ENCODE measurements at places on chromosomes 6 and 20.

GRCh38 chr20:36279362-36279761 lies 26.8 kb upstream of the DLGAP4 start:
- DNase-seq = no peak

- DNase-seq = no peak
Observed at GRCh38 chr6:110271732-110272022, 86.5 kb downstream of the METTL24 start.

- no peak for DNase-seq
Observed at GRCh38 chr20:58665606-58666005, 14.5 kb downstream of the STX16 start.

- DNase-seq = no peak
Observed at GRCh38 chr20:46322641-46323040, 14.3 kb upstream of the CDH22 start.

- DNase-seq = no peak
Observed at GRCh38 chr6:169843991-169844390, 92.6 kb downstream of the ERMARD start.

- no peak for DNase-seq
Observed at GRCh38 chr6:19159089-19159488, 678.1 kb upstream of the ID4 start.

- no peak for DNase-seq
Observed at GRCh38 chr6:25105070-25105925, 169.5 kb upstream of the RIPOR2 start.

- no peak for DNase-seq
Observed at GRCh38 chr20:60926831-60927230, 325.2 kb upstream of the CDH4 start.

- no peak for DNase-seq
Observed at GRCh38 chr20:53226826-53227225, 254.7 kb downstream of the TSHZ2 start.

GRCh38 chr6:129617986-129618385 lies 92.0 kb downstream of the ARHGAP18 start:
- DNase-seq = no peak

- no peak for DNase-seq
Observed at GRCh38 chr6:147522597-147522996, 14.1 kb downstream of the SAMD5 start.

DNA sequence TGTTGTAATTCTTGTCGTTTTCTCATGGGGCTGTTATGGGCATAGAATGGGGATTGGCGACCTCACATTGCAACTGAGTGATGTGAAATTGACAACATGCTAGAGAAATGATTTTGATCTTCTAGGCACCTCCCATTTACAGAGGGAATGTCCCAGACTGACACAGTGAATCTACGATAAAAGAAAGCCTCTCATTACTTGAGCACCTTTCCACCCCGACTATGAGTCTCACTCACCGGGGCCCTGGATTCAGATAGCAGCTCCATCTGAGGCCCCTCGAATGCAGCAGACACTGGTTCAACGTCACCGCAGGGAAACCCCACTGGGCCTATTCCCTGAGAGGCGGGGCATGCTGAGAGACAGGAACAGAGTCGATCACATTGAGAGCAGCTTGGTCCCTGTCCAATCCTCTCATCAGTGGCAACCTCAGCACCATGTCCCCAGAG lies 49.1 kb downstream of the NFATC2 start:
- DNase-seq = no peak

DNA sequence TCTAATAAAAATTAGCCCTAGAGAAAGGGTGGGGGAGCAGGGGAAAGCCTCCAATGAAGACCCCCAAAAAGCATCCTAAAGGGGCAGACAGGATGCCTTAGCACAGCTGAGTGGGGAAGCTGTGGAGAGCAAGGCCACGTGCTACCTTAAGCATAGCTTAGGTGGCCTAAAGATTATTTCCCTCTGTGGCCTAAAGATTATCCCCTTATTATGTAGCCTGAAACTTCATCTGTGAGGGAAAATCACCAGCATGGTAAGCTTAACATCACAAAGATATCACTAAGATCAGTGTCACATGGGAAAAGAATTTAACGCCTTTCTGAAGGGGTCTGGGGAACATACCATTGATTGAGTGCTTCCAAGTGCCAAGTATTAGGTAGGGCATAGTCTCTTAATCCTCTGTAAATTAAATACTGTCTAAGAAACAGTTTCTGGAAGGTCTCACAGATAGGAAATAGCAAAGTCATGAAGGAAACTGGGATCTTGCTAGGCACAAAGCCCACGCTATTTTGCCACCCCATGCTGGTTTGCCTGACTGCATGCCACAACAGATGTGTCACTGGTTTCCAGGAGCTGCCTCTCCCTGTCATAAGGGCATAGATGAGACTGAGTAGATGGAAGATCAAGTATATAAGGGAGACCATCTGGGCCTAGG lies 170.0 kb downstream of the HACE1 start:
- DNase-seq = no peak

DNA sequence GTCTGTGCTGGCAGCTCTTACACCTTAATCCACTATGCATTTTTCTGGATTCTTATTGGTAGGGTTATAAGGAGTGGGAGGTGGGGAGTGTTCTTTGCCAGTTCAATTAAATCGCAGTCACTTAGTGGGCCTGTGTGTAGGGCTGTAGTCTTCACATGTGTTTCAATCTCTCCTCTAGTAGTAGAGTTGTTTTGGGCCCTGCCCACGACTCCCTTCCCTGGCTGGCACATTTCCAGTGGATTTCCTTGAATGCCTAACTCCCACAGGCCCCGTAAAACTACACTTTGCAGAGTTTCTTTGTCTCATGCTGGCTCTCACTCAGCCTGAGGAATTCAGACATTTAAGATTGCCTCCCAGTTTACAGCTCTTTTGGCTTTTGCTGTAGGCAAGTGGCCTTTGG lies 414.0 kb upstream of the OPRM1 start:
- DNase-seq = peak; percentile 84

- DNase-seq = no peak
Observed at GRCh38 chr6:22411376-22412105, 114.7 kb upstream of the PRL start.

DNA sequence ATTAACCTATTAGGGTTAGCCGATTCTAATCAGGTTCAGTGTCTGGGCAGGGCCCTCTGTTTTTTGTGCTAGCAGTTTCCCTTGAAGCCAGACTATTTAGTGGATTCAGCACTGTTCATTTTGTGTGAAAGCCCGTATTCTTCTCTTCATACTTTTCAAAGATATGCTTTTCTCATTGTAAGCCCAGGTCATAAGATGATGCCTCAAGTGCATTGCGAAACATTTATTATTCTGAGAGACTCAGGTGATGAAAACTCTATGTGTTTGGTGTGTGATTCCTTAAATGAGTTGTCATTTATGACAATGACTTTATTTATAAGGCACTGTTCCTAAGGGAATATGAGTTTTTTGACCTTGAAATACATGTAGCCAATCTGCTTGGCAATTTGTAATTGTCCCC lies 851.0 kb upstream of the FLRT3 start:
- DNase-seq = no peak

DNA sequence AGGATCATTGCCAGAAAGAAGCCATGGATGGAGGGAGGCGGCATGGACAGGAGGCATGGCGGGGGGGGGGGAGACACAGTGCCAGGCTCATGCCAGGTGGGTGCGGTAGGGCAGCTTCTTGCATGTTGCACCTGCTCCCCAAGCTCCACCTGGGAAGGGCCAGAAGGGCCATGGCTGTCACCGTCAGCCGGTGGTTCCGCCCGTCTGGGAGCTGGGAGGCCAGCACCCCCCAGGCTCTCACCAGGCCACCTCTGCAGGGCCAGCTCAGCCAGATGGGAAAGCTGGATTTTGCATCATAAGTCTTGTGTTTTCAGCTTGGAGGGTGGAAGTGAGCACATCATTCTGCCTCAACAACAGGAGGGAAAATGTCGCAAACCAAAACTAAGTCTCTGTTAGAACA lies 404.7 kb downstream of the TAF4 start:
- no peak for DNase-seq

DNA sequence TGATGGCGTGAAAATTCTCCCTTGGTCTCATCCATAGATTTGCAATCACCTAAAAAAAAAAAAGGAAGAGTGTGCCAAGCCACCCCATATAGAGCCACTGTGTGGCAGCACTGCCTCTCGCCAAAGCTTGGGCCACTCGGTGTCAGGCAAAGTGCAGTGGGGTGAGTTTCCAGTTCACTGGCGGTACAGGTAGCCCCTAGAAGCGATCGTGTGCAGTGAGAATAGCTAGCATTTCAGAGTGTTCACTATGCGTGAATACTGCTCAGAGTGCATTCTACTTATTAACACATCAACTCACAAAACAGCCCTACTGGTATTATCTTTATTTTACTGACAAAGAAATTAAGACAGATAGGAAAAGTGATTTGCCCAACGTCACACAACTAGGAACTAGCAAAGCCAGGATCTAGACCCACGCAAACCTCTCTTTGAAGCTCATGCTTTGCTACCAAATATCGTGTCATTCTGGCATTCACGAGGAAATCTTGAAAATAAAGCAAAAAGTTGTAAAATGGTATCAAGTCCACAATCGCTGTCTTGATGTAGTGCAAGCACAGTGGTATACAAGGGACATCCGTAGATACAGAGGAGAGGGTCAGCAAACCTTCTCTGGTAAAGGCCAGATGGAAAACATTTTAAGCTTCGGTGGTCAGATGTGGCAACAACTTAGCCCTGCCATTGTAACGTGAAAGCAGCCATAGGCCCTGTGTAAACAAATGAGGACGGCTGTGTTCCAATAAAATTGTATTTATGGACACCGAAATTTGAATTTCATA lies 10.4 kb upstream of the GCNT2 start:
- peak; percentile 50 for DNase-seq

DNA sequence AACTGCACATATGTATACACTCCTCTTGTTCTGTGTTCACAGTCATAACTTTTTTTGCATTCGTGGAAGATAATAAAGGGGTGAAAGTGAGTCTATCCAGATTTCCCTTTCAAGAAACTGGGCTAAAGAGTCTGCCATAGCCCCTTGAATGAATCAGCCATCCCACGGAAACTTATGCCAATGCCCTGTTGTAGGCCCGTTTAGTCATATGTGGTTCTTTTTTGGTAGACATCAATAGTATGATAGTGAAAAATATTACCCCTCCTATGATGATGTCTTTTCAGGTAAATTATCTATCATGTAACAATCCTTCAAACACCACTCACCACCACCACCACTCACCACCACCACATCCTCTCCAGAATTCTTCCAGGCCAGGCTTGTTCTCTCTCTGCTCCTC lies 99.9 kb upstream of the MYLIP start:
- no peak for DNase-seq

DNA sequence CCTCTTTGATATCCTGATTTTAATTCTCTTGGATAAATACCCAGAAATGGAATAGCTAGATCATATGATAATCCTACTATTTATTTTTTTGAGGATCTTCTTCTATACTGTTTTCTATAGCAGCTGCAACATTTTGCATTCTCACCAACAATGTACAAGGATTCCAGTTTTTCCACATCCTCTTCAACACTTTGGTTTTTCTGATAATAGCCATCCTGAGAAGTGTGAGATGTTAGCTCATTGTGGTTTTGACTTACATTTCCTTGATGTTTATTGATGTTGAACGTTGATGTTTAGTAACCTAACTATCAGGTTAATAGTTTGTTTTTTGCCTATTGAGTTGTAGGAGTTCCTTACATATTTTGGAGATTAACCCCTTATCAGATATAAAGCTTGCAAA lies 217.3 kb downstream of the LRFN2 start:
- no peak for DNase-seq

- peak; percentile 64 for DNase-seq
Observed at GRCh38 chr6:36028877-36029324, 1.3 kb downstream of the MAPK14 start.

DNA sequence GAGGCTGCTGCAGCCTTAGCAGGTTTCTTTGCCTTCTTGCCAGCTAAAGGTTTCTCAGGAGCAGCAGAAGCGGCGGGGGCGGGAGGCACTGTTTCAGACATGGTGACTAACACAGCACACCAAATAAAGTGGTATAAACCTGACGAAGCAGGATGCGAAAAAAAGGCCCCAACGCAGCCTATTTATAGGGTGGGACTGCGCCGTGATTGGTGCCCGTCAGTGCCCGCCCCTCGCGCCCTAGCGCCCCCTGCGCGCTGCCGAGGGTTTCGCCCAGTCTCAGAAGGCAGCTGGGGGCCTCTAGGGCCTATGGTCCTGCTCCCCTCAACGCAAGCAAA lies 55.0 kb downstream of the TRIM38 start:
- peak; percentile 91 for DNase-seq

GRCh38 chr6:40931931-40932330 lies 107.1 kb downstream of the UNC5CL start:
- DNase-seq = no peak

DNA sequence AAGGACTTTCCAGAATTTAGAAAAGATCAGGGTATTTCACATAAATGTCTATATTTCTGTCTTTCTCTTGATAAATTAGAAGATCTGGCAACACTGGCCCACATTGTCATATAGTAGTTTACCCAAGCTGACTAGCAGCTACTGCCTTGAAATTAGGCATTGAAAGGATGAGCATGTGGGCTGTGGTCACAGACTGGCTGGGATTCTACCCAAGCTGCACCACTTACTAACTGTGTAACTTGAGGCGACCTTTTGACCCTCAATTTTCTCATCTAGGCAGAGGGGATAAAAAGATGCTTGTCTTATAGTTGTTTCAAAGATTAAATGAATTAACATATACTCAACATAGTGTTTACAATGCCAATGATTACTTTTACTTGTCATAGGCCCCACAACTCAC lies 152.7 kb upstream of the BMP2 start:
- DNase-seq = no peak

GRCh38 chr6:42610416-42610815 lies 46.6 kb downstream of the UBR2 start:
- no peak for DNase-seq

- no peak for DNase-seq
Observed at GRCh38 chr20:12077875-12078274, 160.2 kb downstream of the BTBD3 start.

DNA sequence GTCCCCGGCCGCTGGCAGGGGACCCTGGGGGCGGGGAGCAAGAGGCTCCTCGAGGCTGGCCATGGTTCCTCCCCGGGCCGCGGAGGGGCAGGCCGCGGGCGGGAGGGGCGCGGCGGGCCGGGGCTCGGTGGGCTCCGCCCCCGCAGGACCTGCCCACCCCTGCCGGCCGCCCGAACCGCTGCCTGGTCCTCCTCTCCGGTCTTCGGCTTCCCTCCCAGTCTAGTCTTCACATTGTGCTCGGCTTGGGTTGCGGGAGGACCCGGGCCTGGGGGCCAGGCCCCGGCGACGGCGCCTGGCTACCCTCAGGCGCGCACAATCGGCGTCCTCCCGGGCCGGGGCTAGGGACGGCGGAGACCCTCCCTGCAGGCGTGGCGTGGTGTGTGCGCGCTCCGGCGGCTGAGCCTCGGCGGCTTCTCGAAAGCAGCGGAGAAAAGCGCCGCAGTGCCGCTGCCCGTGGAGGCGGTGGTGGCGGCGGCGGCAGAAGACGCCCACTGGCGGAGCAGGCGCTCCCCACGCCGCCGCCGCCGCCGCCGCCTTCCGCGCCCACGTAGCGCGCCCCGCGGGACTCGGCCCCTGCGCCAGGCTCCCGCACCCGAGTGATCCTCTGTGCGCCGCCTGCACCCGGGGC lies at the start of gene PDE10A:
Gene PDE10A, minus strand, starts transcription at position 493 of the 628 bp plus-strand sequence. Its CDS starts 430 bp downstream, at position 63.
- peak; percentile 83 for DNase-seq

DNA sequence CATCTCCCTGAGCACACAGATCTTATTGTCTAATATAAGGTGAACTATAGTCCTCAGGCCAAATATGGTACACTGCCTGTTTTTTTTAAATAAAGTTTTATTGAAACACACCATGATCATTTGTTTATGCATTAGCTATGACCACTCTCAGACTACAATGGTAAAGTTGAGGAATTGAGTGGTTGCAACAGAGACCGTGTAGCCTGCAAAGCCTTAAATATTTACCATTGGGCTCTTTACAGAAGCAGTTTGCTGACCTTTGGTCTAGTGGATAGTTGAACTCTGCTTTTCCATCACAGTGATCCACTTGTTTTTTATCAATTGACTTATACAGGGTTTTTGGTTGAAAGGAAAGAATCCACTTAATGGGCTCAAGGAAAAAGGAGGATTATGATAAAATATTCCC lies 27.3 kb upstream of the METTL24 start:
- DNase-seq = no peak
